ENCODE measurements at places on chromosomes 4 and X.
A peak's percentile ranks its signal among the peaks of the same experiment; 100 is the strongest.

- DNase-seq, result peak; percentile 48
Measured at GRCh38 chr4:156971676-156972378, at the start of gene PDGFC. Gene PDGFC, minus strand, starts transcription at chr4:156971799. Its CDS starts 896 bp downstream, at chr4:156970903.

DNA sequence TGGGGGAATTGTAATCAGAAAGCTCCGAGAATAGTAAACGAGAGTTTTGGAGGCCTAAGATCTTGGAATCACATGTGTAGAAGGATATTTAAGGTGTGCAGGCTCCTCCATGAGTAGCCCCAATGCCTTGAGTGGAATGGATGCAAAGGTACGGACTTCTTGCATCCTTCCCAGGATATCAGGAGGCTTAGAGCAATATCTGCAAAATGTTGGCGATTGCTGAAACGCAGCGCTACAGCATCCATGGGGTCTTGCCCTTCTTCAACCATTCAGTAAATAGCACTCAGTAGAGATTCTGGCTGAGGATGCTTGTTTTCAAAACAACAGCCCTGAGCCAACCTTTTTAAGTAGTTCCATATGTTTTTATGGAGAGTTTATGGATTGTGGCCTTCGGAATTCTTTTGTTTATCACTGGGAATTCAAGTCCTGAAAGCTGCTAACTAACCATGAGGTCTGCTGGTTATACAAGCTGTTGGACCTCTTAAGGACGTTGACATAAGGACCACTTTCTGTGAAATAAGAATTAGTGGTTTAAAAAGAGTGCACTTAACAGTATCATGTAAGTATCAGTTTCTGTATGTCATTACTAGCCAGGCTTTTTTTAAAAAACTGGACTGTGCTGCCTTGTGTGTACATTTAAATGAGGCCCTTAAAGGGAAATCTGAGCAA is 228.8 kb upstream of the PGRMC2 start:
- DNase-seq, result no peak

DNA sequence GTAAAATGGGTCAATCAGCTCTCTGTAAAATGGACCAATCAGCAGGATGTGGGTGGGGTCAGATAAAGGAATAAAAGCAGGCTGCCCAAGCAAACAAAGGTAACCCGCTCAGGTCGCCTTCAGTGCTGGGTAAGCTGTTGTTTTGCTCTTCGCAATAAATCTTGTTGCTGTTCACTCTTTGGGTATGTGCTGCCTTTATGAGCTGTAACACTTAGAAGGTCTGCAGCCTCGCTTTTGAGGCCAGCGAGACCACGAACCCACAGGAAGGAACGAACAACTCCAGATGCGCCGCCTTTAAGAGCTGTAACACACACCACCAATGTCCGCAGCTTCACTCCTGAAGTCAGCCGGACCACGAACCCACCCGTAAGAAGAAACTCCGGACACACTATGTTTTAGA is 11.5 kb upstream of the CAMK2D start:
- DNase-seq, result no peak

DNA sequence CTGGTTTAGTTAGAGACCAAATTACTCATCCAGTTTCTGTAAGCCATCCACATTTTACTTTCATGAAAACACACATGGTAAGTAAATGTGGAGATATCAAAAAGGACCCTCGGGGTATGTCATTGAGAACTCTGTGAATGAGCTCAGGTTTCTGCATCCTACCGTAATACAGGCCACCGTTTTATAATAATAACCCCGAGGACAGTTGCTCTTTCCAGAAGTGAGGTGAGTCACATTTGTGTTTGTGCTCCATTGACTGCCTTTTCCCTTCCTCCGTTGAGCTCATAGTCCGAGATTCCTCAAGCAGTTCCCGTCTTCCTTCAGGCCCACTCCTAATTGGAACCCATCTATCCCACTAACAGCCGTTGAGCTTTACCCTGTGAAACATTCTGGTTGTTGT is 95.3 kb downstream of the GRID2 start:
- DNase-seq, result no peak

GRCh38 chrX:120732879-120733278 is 103.0 kb upstream of the C1GALT1C1 start:
- no peak for DNase-seq

- peak; percentile 78 for DNase-seq
Measured at GRCh38 chr4:185183622-185184281, 20.0 kb downstream of the CFAP97 start.

GRCh38 chrX:148512453-148512852 is 12.0 kb downstream of the AFF2 start:
- DNase-seq, result no peak
